A549 treated with DMSO at 1 μM for 4 hours (cell line): ENCODE measurements at places on chromosomes 1 and 21. TPM values are rescaled to one million over a fixed set of nuclear protein-coding genes. Genes with fewer than 3 reads are reported as not detected.

NFIA gene
- total RNA-seq: 5.5 to 7.0 TPM (median 6.5 TPM) in 5 replicates

HSPB7 gene
- 0.05 TPM in 1 of 5 replicates, not detected in the others for total RNA-seq

RAB3B gene
- 6.9 to 11.3 TPM (median 9.1 TPM) in 5 replicates for total RNA-seq

CHRNB2 gene
- 0.36 to 0.45 TPM (median 0.41 TPM) in 5 replicates for total RNA-seq

NKAIN1 gene
- 0.82 to 1.5 TPM (median 1.3 TPM) in 5 replicates for total RNA-seq

TRNP1 gene
- 122 to 199 TPM (median 187 TPM) in 5 replicates for total RNA-seq

HIVEP3 gene
- total RNA-seq: 2.6 to 3.4 TPM (median 2.9 TPM) in 5 replicates

FCRL4 gene
- total RNA-seq: not detected in 5 replicates

FMO1 gene
- total RNA-seq: not detected in 5 replicates

OLFML2B gene
- 0.34 to 0.92 TPM (median 0.52 TPM) in 5 replicates for total RNA-seq

GNAT2 gene
- 0.13 to 0.20 TPM (median 0.18 TPM) in 3 of 5 replicates, not detected in the others for total RNA-seq

NBPF3 gene
- 5.5 to 7.2 TPM (median 6.3 TPM) in 5 replicates for total RNA-seq

TMEM82 gene
- total RNA-seq: not detected in 5 replicates

S100A5 gene
- 0.52 to 0.90 TPM (median 0.69 TPM) in 4 of 5 replicates, not detected in the other for total RNA-seq

TARBP1 gene
- total RNA-seq: 13.3 to 14.7 TPM (median 13.9 TPM) in 5 replicates

IL23R gene
- not detected in 5 replicates for total RNA-seq

CNR2 gene
- total RNA-seq: not detected in 5 replicates

MUL1 gene
- 38.6 to 42.7 TPM (median 41.0 TPM) in 5 replicates for total RNA-seq

DDR2 gene
- 0.19 to 0.49 TPM (median 0.34 TPM) in 5 replicates for total RNA-seq

TDRD5 gene
- total RNA-seq: 0.02 to 0.06 TPM (median 0.04 TPM) in 4 of 5 replicates, not detected in the other

HENMT1 gene
- 4.3 to 4.7 TPM (median 4.4 TPM) in 5 replicates for total RNA-seq
